HS-5 (cell line): ENCODE measurements at places on chromosomes 11 and 22.

GRCh38 chr11:126468102-126468521 is 112.6 kb downstream of the ST3GAL4 start:
- DNase-seq: no peak

- DNase-seq: no peak
These were observed 6.8 kb downstream of the CACNA1I start for GRCh38 chr22:39577366-39577765.

GRCh38 chr11:120108785-120109168 is 29.1 kb downstream of the TRIM29 start:
- no peak for DNase-seq

- DNase-seq: no peak
These were observed 13.3 kb upstream of the PAX6 start for GRCh38 chr11:31824332-31824878.

DNA sequence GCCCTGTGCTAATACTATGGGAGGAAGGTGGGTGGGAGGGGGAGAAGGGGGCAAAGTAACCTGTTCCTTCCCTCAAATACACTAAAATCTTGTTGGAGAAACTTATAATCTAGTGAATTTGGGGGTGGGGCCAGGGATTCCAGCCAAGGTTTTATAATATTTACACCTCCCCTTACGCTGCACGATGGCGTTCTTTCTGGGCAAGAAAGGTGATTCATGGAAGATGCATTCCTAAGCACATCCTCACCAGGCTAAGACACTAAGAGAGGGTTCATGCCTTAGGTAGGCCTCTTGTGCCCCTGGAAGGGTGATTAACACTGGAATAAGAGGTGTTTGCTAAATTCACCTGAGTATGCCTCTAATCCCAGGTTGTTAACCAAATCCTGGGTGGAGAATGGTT is 82.6 kb downstream of the BARX2 start:
- no peak for DNase-seq

- peak; percentile 15 for DNase-seq
These were observed 425.9 kb downstream of the TMEM135 start for GRCh38 chr11:87463486-87464102.

DNA sequence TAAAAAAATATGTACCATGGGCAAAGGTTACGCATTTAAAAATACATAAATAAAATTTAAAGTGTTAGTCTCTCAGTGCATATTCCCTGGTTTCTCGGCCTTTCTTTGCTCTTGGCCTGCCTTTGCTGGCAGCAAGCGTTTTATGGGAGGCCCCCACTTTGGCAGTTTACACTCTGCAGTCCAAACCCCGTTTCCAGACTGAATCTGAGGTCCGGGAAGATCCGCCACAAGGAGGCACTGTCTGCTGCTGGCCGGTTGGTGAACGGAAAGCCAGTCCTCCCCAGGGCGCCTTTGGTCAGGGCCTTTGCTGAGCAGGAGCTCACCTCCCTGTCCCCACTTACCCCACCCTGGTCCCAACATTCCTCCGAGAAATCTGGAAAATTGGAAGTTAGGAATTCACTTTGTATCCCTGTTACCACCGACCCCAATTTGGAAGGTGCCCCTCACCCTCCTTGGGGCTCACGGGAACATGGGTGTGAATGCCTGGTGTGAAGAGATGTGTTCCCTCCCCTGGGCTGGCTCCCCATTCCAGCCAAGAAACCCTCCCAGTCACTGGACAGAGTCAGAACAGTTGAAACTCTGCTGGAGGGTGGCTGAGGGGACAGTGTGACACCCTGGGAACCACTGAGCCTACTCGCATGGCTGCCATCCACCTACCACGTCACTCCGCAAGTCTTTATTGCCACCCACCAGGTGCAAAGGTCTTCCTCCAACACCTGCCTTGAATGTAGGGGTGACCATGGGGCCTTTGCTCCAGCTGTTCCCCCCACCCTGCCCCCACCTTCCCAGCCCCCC is 9.4 kb upstream of the SF1 start:
- no peak for DNase-seq

- DNase-seq: no peak
These were observed 6.7 kb upstream of the TRIM44 start for GRCh38 chr11:35655856-35656255.

DNA sequence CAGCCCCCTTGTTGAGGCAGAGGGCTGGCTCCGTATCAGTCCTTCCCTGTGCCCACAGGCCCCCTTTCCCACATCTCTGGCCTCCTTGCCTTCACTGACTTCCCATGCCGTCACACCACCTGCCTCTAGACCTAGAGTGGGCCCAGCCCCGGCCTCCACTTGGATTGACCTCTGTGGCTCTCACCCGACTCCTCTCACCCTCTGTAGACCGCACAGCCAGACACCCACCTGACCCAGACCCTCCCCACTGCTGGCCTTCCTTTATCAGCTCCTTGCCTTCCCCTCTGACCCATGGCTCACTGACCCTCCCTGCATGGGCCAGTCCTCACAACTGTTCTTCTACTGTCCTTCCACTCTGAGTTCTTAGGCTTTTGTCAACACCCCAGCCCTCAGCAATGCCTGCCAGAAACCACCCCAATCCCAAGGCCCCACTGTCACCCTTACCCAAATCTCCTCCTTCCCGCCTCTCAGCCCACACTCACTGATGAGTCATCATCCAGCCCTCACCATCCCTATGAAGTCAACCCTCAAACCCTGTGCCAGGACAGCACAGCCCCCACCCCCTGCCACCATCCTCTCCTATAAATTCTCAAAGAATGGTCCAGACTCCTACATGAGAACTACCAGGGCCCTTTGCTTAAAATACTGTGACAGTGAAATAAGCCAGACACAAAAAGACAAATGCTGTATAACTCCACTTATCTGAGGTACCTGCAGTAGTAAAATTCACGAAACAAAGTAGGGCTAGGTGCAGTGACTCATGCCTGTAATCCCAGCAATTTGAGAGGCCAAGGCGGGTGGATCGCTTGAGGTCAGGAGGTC is 53.4 kb downstream of the SCGB1A1 start:
- DNase-seq: peak; percentile 41

- no peak for DNase-seq
These were observed 43.1 kb upstream of the MYH9 start for GRCh38 chr22:36430863-36431262.

GRCh38 chr11:125262830-125263218 is 98.3 kb downstream of the PKNOX2 start:
- no peak for DNase-seq

- DNase-seq: peak; percentile 32
These were observed 394 bp downstream of the KIAA1671 start for GRCh38 chr22:24952837-24953383.

GRCh38 chr11:8314916-8315315 is 51.2 kb upstream of the LMO1 start:
- no peak for DNase-seq

DNA sequence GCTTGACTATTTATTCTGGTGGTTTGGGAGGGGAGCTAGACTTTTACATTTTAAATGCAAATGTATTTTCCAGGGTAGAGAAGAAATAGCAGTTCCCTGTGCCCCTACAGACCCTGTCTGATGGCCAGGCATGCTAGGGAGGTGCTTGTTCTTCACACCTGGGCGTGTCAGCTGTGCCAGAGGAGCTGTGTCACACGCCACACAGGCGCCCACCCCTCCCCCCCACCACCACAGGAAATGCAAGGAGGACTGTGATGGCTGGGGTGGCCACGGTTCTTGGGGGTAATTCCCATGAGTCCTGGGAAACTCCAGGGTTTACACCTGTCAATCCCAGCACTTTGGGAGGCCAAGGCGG is 82.2 kb downstream of the FLI1 start:
- DNase-seq: no peak

- DNase-seq: no peak
These were observed 94.1 kb downstream of the DBX1 start for GRCh38 chr11:20066013-20066782.
